NCI-H1105 treated with DMSO at 0.1 percent for 48 hours (cell line): ENCODE measurements at places on chromosomes 1 and 21.

- DNase-seq: no peak
Measured at GRCh38 chr1:109896681-109897080, 14.0 kb upstream of the CSF1 start.

- no peak for DNase-seq
Measured at GRCh38 chr1:15945011-15945831, 30.7 kb downstream of the ZBTB17 start.

- no peak for DNase-seq
Measured at GRCh38 chr1:58396150-58396549, 150.4 kb downstream of the OMA1 start.

GRCh38 chr1:110975265-110975664 lies 11.5 kb upstream of the LRIF1 start:
- no peak for DNase-seq

GRCh38 chr1:25906644-25907300 lies 553 bp upstream of the STMN1 start:
- DNase-seq: peak; percentile 80

DNA sequence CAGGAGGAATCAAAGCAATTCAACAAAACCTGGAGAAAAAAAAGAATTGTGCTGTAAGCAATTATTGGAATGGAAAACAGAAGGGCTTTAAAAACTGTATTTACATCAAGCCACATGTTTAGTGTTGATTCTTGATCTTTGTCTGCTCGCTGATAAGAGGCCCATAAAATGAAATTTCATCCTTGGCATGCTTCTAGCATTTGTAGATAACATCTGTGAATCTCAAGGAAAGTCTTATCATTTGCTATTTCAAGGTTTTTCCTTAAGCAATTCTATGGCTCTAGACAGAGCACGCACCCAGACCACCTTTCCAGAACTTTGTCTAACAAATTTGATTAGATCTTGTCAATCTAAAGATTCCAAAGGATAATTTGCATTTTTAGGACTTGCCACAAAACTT lies 181.0 kb upstream of the FGGY start:
- DNase-seq: no peak

DNA sequence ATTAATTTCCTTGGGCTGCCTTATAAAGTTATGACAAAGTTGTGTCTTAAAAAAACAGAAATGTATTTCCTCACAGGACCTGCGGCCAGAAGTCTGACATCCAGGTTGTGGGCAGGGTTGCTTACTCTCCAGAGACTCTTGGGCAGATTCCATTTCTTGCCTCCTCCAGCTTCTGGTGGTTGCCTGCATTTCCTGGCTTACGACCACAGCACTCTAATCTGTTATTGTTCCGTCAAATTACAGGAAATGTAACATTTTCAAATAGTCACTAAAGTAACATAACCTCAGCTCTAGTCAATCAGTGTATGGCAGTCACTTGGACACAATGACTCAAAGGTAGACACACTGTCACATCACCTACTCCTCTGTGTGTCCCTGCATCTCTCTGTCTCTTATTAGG lies 226.8 kb downstream of the DNAH14 start:
- DNase-seq: no peak

- DNase-seq: no peak
Measured at GRCh38 chr1:43344267-43344850, 6.7 kb downstream of the MPL start.

DNA sequence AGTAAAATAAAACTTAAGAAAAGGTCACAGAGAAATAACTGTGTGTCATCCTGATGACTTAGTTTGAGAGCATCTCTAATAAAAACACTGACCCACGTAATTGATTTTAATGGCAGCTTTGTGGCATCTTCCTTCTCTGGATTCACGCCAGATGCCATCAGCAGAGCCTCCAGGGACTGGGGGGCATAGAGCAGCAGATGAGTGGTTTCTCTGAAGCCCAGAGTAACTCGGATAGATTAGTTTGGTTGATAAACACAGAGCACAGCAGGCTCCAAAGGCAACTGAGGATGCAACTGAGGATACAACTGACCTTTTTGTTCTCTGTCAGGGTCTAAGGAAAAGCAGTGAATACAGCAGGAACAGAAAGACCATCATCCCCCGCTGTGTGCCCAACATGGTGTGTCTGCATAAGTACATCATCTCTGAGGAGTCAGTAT lies 180.8 kb downstream of the RPS6KC1 start:
- peak; percentile 67 for DNase-seq

DNA sequence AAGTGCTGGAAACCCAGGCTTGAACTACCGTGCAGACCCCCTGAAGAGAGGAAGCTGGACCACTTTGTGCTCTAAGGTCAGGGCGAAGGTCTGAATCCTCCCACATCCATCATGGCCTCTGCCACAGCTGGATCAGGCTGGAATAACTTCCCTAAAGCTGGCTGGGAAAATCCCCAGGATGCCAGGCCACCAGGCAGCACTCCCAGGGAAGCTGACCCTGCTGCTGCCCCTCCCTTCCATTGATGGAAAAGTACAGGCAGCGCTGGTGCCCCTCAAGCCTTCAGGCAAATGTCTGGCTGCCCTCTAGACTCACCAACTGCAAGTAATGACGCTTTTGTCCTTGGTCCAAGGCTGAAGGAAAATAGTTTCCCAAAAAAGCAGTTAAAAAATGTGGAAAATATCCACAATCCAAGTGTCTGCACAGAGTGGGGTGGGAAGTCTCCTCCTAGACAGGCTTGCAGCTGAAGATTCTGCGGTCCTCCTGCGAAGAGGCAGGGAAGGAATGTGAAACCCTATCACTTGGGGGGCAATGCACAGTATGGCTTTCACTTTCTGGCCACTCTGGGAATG lies 39.9 kb upstream of the TSPAN2 start:
- no peak for DNase-seq

DNA sequence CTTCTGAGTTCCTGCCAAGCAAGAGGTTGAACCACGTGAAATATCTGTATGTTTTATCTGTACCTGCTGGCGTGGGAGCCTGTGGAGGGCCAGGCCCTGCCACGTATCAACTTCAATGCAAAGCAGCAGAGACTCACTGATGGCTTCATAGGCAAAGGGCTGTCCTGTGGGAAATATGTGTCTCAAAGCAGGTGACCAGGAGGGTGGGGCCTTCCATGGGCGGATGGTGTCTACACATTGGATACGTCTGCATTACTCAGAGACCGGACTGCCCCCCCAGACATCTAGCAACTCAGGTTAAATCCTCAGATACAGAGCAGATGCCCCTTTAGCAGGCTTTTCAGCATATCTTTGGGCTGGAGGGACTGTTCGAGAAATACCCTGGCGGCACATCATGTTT lies 210.8 kb upstream of the C1orf174 start:
- no peak for DNase-seq

- DNase-seq: no peak
Measured at GRCh38 chr21:33332143-33332542, 7.4 kb downstream of the IFNAR1 start.

DNA sequence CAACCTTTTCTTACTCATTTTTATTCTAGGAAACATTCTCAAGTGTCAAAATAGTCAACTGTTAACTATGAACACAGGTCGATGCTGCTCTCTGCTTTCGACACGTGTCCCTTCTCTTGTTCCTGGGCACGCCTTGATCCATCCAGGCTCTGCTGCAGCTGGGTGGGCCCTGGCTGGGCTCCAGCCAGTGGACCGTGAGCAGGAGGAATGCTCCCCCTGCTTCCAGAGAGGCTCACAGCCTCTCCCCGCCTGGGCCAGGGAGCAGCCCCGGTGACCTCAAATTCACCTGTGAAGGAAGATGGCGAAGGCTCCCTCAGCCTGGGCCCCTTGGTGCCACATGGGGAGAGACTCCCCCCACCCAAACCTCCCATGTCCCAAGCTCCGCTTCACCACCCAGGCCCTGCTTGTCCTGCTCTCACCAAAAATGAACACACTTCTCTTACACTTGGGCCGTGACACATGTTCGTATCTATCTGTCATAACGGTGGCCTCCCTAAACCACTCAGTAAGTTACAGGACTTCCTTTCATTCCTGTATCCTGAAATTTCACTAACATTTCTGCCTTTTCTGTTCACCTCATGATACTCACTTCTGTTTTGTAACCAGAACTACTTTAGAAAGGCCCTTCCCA lies 24.6 kb upstream of the ADARB1 start:
- DNase-seq: no peak

GRCh38 chr21:42171091-42172053 lies 47.6 kb upstream of the ABCG1 start:
- DNase-seq: peak; percentile 6

GRCh38 chr1:244735404-244735803 lies 82.5 kb downstream of the DESI2 start:
- no peak for DNase-seq

DNA sequence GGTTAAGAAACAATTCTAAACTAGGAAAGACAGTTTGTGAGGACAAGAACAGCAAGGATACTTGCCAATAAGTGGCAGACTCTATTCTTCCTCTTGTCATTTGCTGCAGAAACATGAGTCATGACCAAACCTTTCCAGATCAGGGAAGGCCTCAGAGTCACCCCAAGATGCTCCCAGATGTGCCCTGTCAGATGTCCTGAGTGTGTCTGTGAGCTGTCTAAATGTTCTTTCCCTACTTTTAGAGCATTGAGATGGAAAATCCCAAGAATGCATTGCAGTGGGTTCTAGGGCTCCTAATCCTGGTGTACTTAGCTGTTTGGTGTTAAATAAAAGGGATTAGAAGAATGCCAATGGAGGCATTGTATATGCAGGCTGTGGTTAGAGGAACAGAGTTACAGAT lies 57.5 kb upstream of the KIAA0040 start:
- no peak for DNase-seq

DNA sequence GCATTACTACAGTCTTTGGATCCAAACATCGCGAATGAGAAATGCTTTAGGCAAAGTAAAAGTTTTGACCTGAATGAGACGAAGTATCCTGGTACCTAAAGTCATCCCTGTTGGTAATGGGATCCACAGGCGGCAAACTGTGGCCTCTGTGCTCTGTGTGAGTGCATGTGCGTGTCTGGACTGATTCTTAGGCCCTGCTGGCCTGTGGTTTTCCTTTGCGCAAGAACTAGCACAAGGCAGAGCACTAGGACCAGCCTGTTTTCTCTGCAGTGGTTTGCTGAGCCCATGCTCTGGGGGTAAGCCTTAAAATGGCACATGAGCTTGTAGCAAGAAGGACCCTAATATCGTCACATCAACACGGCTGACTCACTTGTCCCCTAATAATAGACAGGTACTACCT lies 251.2 kb downstream of the DSCAM start:
- DNase-seq: no peak

DNA sequence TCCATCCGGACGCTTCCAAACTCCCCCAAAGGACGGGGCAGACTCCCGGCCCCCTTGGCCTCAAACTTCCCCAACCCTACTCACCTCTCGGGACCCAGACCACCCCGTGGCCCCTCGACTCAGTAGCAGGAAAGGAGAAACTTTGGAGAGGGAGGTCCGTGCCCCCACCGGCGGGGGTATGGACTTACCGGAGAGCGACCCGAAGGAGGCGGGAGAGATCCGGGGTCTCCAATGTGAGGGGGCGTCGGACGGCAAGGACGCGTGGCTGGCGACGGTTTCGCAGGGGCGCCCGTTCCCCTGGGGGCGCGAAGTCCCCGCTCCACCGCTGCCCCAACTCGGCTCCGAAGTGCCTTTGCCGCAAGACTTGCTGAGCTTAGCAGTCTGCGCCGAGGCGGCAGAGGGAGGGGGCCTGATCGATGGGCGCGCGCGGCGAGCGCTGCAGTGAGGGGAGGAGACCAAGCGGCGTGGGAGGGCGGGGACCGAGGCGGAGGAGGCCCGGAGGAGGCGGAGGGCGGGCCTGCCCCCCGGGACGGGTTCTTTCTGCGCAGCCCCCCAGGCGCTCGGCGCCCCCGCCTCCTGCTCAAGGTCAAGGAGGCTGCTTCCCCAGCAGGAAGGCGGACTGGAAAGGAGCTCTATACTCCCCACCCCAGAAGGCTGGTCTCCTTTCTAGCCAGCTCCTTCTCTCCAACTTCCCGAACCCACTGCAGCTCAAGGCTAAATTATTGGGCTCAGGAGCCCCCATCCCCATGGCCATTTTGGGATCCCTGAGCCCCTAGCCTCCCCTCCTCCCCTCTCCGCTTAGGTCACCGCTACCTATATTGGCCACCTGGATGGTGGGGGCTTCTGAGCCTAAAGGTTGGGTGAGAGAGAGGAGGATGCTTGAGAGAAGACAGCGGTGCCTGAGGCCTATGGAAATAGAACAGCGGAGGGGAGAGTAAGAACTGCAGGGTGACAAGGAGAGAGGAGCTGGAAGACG lies at the start of gene SYT2:
Gene SYT2 (minus strand): TSS at position 385 of the 976 bp plus-strand sequence. CDS start 104,682 bp downstream, outside the sequence.
- DNase-seq: peak; percentile 75

GRCh38 chr1:155206891-155207805 lies 549 bp downstream of the THBS3 start:
- DNase-seq: peak; percentile 84

DNA sequence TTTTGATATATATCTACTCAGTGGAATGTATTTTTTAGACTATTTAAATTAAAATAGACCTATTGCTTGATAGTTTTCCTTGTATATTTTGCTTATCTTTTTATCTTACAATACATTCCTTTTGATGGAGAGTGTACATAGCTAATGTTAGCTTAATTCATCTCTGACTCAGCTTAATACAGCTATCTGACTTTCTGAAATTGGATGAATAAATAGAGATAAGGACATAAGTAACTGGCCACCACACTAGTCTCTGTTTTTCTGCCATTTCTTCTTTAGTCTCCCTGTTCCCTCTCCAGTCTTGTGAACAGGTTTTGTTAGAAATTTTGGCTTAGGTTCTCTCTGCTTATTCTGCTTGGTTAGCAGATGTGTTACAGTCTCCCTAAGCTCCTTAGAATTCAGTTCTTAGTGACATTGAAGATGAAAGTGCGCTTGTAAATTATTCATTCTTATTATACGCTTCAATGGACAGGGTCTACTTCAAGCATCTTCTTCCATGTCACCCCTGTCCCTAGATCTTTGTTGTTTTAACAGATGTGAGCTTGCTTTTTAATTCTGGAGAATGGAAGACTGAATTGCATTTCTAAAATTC lies 59.6 kb downstream of the XPR1 start:
- no peak for DNase-seq

GRCh38 chr1:180265201-180265600 lies 35.1 kb downstream of the LHX4 start:
- DNase-seq: no peak

DNA sequence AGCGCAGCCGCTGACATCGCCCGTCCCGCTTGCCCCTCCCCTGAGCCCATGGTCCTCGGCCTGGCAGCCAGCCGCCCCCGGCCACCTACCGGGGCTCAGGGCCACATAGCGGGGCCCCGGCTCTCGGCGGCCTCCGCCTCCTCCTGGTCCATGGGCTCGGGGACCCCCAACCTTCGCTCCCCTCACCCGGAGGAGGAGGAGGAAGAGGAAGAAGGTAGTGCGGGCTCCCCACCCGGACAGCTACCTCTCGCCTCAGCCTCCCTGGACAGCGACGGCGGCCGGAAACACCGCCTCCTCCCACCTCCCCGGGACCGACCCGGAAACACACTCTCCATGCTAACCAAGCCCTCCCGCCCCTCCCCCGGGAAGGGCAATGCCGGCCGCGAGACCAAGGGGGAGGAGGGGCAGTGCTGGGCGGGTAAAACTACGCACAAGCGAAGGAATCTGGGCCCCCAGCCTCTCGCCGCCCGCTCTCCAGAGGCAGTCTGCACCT lies at the start of gene KIAA0319L:
Gene KIAA0319L (minus strand): TSS at position 286 of the 493 bp plus-strand sequence. CDS start 2,912 bp downstream, outside the sequence.
- DNase-seq: peak; percentile 83

DNA sequence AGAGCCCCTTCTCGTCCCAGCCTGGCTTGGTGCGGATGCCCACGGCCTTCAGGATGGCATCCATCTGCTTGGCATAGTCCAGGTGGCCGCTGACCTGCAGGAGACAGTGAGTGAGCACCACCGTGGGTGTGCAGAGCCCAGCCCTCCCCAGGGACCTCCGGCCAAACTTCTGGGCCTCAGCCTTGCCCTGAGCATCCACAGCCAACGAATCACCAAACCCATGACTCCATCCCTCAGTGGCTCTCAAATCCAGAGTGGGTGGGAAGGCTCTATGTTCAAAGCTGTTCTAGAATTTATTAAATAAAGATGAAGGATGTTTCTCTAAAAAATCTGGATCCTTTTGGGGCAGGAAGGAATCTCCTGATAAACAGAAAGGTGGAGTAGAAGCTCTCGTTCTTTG lies 18.7 kb downstream of the HTR6 start:
- no peak for DNase-seq
